SK-N-SH treated with all-trans-retinoic acid at 6 μM for 48 hours (cell line): ENCODE measurements at places on chromosomes 4 and X.

DNA sequence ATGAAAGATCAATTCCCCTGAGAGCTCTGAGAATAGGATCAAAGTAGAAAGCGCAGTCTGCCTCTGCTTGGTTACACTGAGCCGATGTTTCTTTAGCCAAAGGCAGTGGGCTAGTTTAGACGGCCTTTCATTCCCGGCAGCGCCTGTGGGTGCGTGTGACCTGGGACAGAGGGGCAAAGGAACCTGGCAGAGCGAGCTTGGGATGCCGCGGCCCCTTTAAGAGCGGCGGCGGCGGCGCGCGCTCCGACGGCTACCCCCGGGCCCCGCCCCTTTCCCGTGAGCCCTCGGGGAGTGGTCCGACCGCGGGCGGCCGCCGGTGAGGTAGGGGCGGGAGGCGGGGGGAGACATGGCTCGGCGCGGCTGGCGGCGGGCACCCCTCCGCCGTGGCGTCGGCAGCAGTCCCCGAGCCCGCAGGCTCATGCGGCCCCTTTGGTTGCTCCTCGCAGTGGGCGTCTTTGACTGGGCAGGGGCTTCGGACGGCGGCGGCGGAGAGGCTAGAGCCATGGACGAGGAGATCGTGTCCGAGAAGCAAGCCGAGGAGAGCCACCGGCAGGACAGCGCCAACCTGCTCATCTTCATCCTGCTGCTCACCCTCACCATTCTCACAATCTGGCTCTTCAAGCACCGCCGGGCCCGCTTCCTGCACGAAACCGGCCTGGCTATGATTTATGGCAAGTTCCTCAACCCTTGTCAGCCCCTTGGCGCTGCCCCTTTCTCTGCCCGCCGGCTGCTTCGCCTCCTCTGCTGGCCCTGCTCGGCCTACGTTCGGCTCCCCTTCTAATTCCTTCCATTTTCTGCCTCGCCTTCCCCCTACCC is at the start of gene SLC9A6:
TSS of gene SLC9A6 (plus strand) at position 279 of the 816 bp plus-strand sequence. CDS start at position 503, 224 bp downstream.
- peak; percentile 95 for ATAC-seq

- peak; percentile 96 for ATAC-seq
These were observed 756.9 kb downstream of the FAT4 start for GRCh38 chr4:126071346-126072333.

- ATAC-seq = peak; percentile 19; the same call in 2 of the 3 replicates
These were observed at the start of gene PPARGC1A for GRCh38 chr4:23889814-23890341. Gene PPARGC1A, minus strand, starts transcription at chr4:23890047. Its CDS starts 90 bp downstream, at chr4:23889957.

- ATAC-seq = no peak
These were observed 30.5 kb downstream of the AFF1 start for GRCh38 chr4:86965019-86965976.

GRCh38 chr4:66837279-66837922 is 707.9 kb downstream of the CENPC start:
- no peak for ATAC-seq

DNA sequence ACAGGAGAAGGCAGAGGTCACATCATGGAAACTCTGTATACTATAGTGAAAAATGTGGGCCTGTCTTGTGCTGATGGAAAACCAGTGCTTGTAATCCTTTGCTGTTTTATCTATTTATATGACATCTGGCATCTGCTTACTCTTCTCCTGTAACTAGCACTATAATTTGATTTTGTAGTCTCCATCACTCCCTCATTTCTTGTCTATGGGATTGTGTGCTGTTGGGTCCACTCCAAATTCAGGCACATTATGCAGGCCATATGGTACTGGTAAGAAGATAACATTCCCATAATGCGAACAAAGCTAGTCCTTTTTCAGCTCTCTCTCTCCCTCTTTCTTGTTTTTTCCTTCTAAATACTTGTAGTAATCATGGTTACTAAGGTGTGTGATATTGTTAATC is 581.2 kb upstream of the IGFBP7 start:
- no peak; the same call in 2 of the 3 replicates for ATAC-seq

- ATAC-seq = no peak
These were observed 6.6 kb upstream of the HNRNPD start for GRCh38 chr4:82380344-82380743.

GRCh38 chr4:25448379-25449109 is 71.5 kb downstream of the ANAPC4 start:
- no peak for ATAC-seq

DNA sequence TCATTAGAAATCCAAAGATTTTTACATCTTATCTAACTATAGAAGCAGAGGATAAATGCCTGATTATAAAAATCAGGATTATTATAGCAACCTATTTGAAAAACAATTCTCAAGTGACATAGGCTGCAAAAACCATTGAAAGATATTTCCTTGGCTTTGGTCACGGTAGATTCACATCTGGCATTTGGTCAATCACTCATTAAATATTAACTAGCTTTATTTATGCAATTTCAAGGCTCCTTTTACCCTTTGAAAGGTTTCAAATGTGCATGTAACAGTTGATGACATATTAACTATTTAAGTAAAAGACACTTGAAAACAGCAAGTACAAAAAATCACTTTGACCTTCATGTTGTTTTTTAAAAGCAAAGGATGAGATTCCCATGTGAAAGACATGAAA is 98.1 kb downstream of the MMRN1 start:
- ATAC-seq = no peak

DNA sequence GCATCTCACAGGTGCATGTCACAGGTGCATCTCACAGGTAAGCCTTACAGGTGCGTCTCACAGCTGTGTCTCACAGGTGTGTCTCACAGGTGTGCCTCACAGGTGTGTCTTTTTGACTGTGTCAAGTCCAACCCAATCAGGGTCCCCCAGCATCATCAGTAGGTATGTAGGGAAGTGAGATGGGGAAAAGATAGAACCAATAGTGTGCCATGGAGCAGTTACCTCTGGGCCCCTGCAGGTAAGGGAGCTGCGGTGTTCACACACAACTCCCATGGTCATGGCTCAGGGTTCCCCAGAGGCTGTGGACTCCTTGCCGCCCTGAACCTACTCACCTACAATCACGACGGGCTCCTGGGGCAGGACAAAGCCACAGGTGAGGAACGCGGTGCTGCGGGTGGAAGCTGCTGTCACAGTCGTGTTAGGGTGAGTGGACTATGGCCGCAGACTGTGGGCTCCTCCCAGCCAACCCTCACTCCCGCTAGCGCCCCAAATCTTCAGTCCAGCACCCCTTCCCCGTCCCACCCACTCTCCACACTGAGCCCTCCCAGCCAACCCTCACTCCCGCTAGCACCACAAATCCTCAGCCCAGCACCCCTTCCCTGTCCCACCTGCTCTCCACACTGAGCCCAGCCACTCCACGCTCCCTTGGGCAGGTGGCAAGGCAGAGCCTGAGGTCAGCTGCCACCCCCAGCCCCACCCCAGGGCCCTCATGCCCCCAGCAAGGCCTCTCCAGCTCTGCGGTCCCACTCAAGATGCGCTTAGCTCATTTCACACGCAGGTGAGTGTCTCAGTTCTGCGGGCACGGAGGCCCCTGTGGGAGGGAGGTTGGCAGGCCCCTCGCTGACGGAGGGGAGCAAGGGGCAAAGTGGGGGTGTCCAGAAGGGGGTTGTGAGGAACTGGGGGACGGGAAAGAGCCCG is 2.1 kb upstream of the PDE6B start:
- ATAC-seq = no peak

DNA sequence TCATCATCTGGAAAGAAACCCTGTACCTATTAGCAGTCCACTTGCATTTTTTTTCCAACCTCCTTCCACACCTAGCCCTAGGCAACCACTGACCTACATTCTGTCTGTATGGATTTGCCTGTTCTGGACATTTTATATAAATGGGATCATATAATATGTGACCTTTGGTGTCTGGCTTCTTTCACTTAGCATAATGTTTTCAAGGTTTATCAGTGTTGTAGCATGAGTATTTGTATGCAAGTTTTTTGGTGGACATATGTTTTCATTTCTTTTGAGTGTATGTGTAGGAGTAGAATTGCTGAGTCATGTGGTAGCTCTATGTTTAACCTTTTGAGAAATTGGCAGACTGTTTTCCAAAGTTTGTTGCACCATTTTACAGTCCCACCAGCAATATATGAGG is 198.6 kb downstream of the CEP135 start:
- peak; percentile 62 for ATAC-seq

DNA sequence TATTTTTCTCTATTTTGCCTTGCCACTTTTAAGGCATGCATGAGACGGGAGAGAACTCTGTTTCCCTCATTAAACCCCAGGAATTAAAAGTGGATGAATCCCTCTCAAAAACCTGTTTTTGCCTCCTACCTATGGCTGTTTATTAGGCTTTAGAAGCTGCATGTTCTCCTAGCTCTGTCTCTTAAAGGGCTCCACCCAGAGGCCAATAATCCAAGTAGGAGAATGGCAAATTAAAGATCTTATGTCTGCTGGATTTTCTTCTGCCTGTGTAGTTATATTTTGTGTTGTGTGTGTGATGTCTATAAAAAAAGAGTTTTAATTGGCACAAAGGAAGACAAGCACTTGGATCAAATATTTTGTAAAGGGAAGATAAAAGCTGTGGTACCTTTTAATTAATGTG is 32.4 kb downstream of the MAGEC1 start:
- no peak for ATAC-seq

GRCh38 chr4:79756140-79756895 is 316.7 kb downstream of the ANTXR2 start:
- ATAC-seq = no peak

GRCh38 chr4:89249313-89249712 is 58.3 kb downstream of the GPRIN3 start:
- no peak for ATAC-seq

- ATAC-seq = no peak; the same call in 2 of the 3 replicates
These were observed 15.7 kb downstream of the PRKX start for GRCh38 chrX:3697701-3698279.

GRCh38 chr4:83626245-83626836 is 90.4 kb downstream of the GPAT3 start:
- ATAC-seq = no peak

GRCh38 chr4:87399148-87399547 is 8.2 kb upstream of the HSD17B11 start:
- ATAC-seq = no peak

- no peak for ATAC-seq
These were observed 343.5 kb upstream of the SFRP2 start for GRCh38 chr4:154132406-154132805.

- no peak for ATAC-seq
These were observed 476.2 kb downstream of the PPARGC1A start for GRCh38 chr4:23413631-23414030.

- no peak for ATAC-seq
These were observed 935.2 kb downstream of the TRAM1L1 start for GRCh38 chr4:116150152-116150551.

DNA sequence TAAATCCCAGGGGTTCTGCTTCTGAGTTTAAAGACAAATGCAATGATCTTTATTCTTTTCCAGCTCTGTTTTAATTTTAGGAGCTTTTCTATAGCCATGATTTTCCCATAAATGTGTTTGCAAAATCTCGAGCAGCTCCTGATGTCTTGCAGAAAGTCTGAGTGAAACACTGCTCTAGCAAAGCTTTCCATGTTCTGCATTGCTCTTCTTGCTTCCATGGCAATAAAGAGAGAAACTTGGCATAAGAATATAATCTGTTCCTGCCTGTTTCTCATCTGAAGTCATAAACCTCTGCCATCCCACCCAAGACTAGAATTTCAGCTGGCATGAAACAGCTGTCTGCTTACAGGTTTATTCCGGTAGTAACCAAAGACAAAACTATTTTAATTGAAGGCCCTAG is 254.5 kb downstream of the SPRY1 start:
- peak; percentile 53; the same call in 1 of the 3 replicates for ATAC-seq

DNA sequence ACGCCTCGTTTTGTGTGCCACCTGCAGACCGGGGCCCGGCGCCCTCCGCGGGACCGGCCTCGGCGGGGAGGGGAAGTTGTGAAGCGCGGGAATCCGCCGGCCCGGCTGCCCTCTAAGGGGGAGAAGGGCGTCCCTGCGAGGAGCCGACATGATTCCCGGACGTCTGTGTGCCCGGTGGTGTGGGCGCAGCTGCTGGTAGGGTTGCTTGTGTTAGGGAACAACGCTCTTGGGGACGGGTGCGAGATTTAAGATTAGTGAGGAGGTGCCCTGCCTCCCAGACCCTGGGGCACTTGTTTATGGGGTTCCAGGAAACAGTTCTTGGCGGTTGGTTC is 627 bp downstream of the CDKN2AIP start:
- ATAC-seq = peak; percentile 19

DNA sequence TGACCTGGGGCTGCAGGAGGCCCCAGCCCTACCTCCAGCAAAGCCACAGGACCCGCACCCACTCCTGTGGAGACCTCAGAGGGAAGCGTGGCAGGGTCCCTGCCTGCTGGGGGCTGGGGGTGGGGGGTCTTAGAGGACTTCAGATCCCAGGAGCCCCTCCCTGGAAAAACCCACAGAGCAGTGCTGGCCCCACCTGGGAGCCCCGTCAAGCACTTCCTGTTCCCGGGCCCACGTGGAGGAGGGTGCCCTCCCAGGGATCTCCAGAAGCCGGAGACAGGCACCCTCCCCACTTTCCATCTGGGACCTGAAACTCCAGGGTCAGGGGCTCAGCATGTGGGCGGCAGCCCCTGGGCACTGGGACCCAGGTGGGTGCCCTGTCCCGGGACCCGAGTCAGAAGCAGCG is 32.0 kb downstream of the TACC3 start:
- no peak for ATAC-seq

GRCh38 chr4:128355305-128355704 is 67.7 kb upstream of the PGRMC2 start:
- ATAC-seq = no peak; the same call in 2 of the 3 replicates

GRCh38 chr4:101813604-101814003 is 23.1 kb downstream of the BANK1 start:
- ATAC-seq = no peak

GRCh38 chrX:102345916-102346315 is 93.9 kb downstream of the NXF2B start:
- peak; percentile 82 for ATAC-seq

- ATAC-seq = peak; percentile 45; the same call in 1 of the 3 replicates
These were observed 95.2 kb downstream of the MANBA start for GRCh38 chr4:102665527-102665926.

DNA sequence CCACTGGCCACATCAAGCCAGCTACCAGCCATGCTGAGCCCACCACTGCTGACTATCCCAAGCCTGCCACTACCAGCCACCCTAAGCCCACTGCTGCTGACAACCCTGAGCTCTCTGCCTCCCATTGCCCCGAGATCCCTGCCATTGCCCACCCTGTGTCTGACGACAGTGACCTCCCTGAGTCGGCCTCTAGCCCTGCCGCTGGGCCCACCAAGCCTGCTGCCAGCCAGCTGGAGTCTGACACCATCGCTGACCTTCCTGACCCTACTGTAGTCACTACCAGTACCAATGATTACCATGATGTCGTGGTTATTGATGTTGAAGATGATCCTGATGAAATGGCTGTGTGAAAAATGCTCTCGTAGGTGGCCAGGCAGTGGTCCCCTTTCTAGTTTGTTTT is 4.7 kb downstream of the GPR50 start:
- ATAC-seq = no peak

- ATAC-seq = no peak
These were observed 5.9 kb upstream of the SCARB2 start for GRCh38 chr4:76219299-76220055.

DNA sequence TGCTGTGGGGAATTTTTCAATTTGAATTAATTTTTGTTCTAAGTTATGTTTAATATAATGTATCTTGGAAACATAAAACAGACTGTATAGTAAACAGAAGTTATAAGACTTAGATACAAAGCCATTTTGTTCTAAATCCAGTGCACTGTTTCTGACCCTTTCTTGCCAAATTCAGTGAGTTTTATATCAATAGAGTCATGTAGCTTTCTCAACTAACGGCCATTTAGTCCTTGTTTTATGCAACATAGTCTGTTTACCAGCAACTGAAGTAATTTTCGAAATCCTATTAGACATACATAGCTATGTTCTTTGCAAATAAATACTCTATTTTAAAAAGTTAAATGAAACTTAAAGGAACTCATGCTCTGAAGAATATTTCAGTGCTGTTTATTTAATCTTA is 242.8 kb downstream of the ADGRL3 start:
- no peak for ATAC-seq
